ENCODE measurements at places on chromosomes 7 and 10. TPM values are rescaled to one million over a fixed set of nuclear protein-coding genes. Genes with fewer than 3 reads are reported as not detected.

The ALOX5 gene
- total RNA-seq = 48.5 TPM

The PDZD7 gene
- 0.45 TPM for total RNA-seq

The WIPF3 gene
- 7.8 TPM for total RNA-seq

The GCC1 gene
- total RNA-seq = 16.2 TPM

The BAIAP2L1 gene
- total RNA-seq = 0.84 TPM

The LIPJ gene
- total RNA-seq = not detected

The ITPRID1 gene
- total RNA-seq = not detected

The GCK gene
- 1.2 TPM for total RNA-seq

The ANXA8L1 gene
- not detected for total RNA-seq

The TUBB8 gene
- not detected for total RNA-seq

The XRCC2 gene
- 0.42 TPM for total RNA-seq

The TEX47 gene
- not detected for total RNA-seq

The SUN3 gene
- not detected for total RNA-seq

The CCDC172 gene
- total RNA-seq = not detected

The SLC16A12 gene
- total RNA-seq = 0.83 TPM

The FEZF1 gene
- not detected for total RNA-seq

The COBL gene
- total RNA-seq = 29.8 TPM

The DRGX gene
- total RNA-seq = not detected

The HEPACAM2 gene
- not detected for total RNA-seq

The TFPI2 gene
- not detected for total RNA-seq

The TFR2 gene
- total RNA-seq = not detected

The CEP55 gene
- 0.80 TPM for total RNA-seq

The MMP21 gene
- total RNA-seq = not detected

The MSS51 gene
- total RNA-seq = 2.7 TPM

The ACTL6B gene
- not detected for total RNA-seq

The NPFFR1 gene
- total RNA-seq = not detected

The CXCL12 gene
- 47.9 TPM for total RNA-seq

The FAM237B gene
- total RNA-seq = not detected

The GRM3 gene
- total RNA-seq = not detected

The ZEB1 gene
- 124 TPM for total RNA-seq

The LRGUK gene
- 0.13 TPM for total RNA-seq

The CFAP46 gene
- total RNA-seq = 1.3 TPM

The OR2A1 gene
- 0.26 TPM for total RNA-seq

The FGFR2 gene
- total RNA-seq = 58.6 TPM

The ELMO1 gene
- total RNA-seq = 42.9 TPM

The UCMA gene
- not detected for total RNA-seq

The PRLHR gene
- 0.78 TPM for total RNA-seq

The CNTNAP2 gene
- 1.7 TPM for total RNA-seq

The OR6V1 gene
- total RNA-seq = not detected

The SCIN gene
- 0.32 TPM for total RNA-seq

The COPG2 gene
- total RNA-seq = 10.1 TPM

The EGR2 gene
- total RNA-seq = 1.7 TPM

The MIOS gene
- 30.3 TPM for total RNA-seq

The LRIT1 gene
- not detected for total RNA-seq

The CPSF4 gene
- 19.1 TPM for total RNA-seq

The SNX10 gene
- 5.0 TPM for total RNA-seq

The SLC29A4 gene
- 2.5 TPM for total RNA-seq

The KCND2 gene
- total RNA-seq = 1.5 TPM

The VPS26A gene
- 41.4 TPM for total RNA-seq

All from esophagus muscularis mucosa (tissue), 4 donors.